ENCODE measurements at places on chromosomes 5 and 9. TPM values are rescaled to one million over a fixed set of nuclear protein-coding genes. Genes with fewer than 3 reads are reported as not detected.

The SLC34A1 gene
- polyA plus RNA-seq, result 315 TPM

The SOX30 gene
- 0.45 TPM for polyA plus RNA-seq

The CPLANE1 gene
- polyA plus RNA-seq, result 37.9 TPM

The ZNF474 gene
- 0.76 TPM for polyA plus RNA-seq

The RNF208 gene
- 6.0 TPM for polyA plus RNA-seq

The GRM6 gene
- polyA plus RNA-seq, result 1.0 TPM

The ORM1 gene
- 0.48 TPM for polyA plus RNA-seq

The SNAPC4 gene
- 10.0 TPM for polyA plus RNA-seq

The NOTCH1 gene
- polyA plus RNA-seq, result 36.2 TPM

The BRINP1 gene
- 5.8 TPM for polyA plus RNA-seq

The KIF20A gene
- polyA plus RNA-seq, result 49.9 TPM

The TMEM174 gene
- polyA plus RNA-seq, result 17.1 TPM

The BNC2 gene
- 9.8 TPM for polyA plus RNA-seq

DNA sequence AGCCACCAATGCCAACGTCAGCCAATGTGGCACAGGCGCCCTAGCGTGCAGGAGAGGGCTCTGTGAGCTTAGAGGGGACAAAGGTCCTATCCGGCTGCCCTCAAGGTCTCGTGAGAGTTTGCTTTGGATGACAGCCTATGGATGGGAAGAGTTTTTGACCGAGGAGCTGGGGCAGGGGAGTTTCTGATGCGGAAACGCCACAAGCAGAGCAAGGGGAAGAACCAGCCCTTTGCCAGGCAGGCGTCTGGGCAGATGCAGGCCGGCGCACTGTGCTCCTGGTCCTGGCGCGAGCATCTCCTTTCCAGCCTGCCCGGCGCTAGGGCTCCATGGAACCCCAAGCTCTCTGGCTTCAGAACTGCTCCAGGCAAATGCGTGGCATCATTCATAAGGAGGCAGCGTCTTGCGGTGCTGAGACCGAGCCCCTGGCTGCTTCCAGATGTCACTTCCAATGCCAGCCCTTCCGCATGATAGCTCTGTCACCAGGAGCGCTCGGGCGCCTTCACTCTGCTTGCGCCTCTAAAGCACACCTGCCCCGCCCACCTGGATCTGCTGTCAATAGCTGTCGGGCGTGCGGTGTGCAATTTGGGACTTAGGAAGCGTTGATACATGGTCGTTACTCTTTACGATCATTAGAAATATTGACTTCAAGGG lies 374.9 kb upstream of the IRX1 start:
- no peak for DNase-seq

- DNase-seq, result no peak
These were observed 266.1 kb downstream of the CWC27 start for GRCh38 chr5:65034813-65035209.

DNA sequence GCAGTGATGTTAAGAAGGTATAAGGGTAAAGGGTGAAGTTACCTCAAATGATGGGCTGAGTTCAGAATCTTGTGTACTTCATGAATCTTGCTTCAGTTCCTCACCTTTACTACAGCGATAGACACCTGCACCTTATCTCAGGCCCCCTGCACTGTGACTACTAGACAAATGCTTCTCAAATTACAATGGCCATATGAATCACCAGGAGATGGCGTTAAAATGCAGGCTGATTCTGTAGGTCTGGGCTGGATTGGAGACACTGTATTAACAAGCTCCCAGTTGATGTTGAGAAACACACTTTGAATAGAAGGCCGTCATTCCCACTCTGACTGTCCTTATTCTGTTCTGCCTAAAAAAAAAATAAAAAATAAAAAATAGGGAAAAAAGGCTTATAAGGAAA lies 29.8 kb downstream of the TARS1 start:
- no peak for DNase-seq

GRCh38 chr9:21174671-21175070 lies 8.2 kb upstream of the IFNA21 start:
- DNase-seq, result no peak

DNA sequence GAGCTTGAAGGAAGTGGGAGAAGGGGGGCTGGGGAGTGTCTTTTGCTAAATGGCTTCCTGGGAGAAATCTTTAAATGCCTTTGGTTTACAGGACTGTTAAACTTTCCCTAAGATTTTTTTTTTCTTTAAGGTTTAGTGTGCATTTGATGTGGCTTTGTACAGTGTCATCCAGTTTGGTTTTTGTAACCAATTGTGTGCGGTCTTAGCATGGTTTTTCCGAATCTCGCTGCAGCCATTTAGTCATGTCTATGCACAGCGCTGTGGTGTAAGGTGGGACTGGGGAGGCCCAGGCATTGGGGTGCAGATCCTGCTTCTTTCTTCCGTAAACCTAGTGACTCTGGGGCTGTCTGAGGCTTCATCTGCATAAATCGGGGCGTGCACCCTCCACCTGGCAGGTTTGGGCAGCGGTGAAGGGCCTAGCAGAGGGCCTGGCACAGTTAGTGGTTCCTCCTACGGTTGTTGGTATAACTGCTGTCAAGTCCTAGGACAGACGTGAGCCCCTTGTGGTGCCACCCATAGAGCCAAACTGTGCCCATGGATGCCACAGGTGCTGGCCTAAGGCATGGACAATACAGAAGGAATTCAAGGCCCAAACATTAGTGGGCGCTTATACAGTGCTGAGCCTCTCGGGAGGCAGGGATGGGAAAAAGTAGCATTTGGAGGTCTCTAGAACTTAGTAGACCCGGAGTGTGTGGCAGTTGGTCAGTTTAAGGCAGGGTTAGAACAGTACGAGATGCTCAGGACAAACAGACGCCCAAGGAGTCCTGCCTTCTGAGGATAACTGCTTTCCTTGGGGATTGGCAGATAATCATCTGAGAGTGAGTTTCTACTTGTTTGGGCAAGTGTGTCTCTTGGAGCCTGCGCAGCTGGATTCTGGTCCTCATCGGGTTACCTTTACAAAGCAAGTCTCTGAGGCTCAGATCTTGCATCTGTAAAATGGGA lies 1.5 kb downstream of the PRRC2B start:
- DNase-seq, result no peak

DNA sequence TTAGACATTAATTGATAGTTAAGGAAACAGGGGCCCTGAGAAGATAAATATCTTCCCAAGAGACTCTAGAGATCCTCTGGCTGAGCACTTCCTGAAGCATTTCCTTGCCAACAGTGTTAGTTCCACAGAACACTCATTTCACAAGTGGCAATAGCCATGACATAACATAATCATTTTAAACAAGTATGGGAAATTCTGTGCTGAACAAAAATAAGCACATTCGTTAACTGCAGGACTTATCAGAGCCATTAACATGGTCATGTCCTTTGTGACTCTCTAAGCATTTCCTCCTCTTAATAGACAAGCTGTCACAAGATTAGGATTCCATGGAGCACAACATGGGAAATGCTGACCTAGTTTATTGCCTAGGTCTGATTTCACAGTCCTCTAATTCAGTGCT lies 184.9 kb downstream of the SNX18 start:
- DNase-seq, result no peak

GRCh38 chr5:141354900-141355469 lies at the start of gene PCDHGA4:
Gene PCDHGA4, plus strand, starts transcription at chr5:141355021. Its CDS starts 87 bp downstream, at chr5:141355108.
- DNase-seq, result no peak

DNA sequence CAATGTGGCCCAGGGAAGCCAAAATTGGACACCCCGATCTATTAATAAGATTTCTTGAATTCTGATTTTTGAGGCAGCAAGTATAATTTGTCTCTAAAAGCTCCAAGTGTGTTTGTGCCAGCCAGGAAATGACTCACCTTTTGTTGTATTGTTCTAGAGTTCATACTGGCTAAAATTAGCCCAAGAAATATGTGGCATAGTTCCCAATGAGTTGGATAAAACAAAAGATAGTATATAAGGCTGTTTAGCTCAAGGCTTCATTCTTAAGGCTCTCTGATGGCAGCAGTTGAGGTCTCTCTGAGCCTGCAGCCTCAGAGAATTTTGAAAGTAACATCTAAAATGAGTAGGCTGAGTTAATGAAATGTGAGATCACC lies 21.6 kb downstream of the HMGXB3 start:
- no peak for DNase-seq

GRCh38 chr9:125631391-125632085 lies 75.5 kb downstream of the MAPKAP1 start:
- DNase-seq, result no peak

DNA sequence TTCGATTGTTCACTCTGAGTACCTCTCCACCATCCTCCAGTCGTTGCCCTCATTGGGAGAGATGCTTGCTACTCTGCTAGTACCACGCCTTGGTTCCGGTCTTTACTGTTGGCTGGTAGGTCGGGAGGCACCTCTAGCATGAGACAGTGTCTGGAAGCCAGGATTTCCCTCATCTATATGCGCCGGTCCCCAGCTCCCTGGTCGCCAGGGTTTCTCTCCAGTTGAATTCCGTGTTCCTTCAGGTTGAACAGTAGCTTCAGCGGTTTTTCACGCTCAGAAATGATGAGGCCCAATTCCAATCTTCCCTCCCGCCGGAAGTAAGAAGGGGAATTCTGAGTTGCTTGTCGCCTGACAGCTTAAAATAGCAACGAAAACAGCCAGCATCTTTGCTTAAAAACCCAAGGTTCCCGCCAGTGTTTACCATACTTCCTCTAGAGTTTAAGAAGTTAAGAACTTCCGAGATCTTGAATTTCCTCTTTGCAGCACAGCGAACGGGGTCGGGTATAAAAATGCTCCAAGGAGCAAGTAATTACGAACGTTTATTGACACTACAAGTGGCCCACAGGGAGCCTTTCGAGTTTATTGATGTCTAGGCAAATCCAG lies 1.3 kb upstream of the ST8SIA4 start:
- DNase-seq, result no peak

GRCh38 chr9:107793541-107793940 lies 304.0 kb upstream of the KLF4 start:
- DNase-seq, result no peak

DNA sequence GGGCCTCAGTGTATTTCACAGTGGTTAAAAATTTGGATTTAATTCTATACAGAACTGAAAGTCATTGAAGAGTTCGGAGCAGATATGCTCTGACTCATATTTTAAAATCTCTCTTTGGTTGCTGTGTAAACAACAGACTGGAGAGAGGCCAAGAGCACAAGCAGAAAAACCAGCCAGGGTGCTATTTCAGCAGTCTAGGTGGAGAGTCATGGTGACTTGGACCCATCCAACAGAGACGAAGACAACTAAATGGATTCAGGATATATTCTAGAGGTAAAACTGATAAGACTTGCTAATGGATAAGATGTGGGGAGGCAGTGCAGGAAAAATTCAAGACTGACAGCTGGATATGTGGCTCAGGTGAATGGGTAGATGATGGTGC lies 168.9 kb downstream of the MAPKAP1 start:
- DNase-seq, result no peak

DNA sequence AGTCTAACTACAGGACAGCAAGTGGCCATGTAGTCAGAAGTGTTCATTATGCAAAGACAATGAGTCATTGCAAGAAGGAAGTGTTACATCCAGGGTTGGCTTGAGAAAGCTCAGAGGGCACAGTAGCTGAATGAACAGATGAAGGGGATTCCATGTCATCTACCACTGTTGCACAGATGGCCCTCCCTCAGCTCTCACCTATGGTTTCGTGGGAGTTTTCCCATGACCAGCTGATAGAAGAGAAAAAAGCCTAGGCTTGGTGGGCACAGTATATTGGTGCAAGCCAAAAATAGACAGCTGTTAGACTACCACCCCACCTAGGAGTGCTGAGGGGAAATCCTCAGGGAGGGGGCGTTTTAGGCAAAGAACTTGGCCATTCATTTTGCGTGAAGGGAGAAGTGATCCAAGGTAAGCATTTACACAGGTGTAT lies 217.0 kb downstream of the DMRT2 start:
- no peak for DNase-seq

- DNase-seq, result no peak
These were observed at the start of gene PCSK1 for GRCh38 chr5:96433066-96433447. Gene PCSK1, minus strand, starts transcription at chr5:96433248. Its CDS starts 206 bp downstream, at chr5:96433042.

GRCh38 chr9:104313396-104314110 lies 190.5 kb upstream of the OR13F1 start:
- DNase-seq, result no peak

- no peak for DNase-seq
These were observed 572.6 kb upstream of the CLINT1 start for GRCh38 chr5:158431369-158432029.

DNA sequence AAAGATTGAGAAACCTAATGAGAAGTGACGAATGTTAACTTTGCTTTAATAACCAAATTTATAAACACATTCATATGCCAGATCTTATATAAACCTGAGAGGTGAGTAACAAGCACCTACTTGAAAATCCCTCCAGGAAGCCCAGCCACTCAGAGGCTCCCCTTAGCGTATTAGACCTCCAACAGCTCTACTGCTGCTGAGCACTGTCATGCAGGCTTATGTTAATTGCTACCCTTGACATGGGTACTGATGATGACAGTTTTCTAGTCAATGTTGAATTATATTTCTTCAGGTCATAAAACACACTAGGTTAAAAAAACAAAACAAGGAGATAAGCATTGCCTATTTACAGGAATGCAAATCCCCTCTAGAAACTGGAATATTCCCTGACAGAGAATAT lies 161.2 kb downstream of the MPDZ start:
- no peak for DNase-seq

DNA sequence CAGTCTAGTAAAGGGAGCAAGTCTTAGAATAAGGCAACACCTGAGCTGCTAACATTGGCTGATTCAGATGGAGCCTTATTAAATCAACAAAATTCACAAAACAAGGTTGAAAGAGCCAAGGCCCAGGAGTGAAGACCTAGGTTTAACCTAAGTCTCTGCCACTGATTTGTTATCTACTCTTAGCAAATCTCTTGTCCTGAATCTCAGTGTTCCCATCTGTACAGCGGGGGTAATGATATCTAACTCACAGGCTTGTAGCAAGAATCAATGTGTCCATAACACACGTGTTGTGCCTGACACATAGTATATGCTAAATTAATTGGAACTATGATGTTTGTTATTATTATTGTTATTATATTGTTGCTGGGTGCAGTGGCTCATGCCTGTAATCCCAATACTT lies 61.0 kb downstream of the PDE6A start:
- DNase-seq, result no peak

DNA sequence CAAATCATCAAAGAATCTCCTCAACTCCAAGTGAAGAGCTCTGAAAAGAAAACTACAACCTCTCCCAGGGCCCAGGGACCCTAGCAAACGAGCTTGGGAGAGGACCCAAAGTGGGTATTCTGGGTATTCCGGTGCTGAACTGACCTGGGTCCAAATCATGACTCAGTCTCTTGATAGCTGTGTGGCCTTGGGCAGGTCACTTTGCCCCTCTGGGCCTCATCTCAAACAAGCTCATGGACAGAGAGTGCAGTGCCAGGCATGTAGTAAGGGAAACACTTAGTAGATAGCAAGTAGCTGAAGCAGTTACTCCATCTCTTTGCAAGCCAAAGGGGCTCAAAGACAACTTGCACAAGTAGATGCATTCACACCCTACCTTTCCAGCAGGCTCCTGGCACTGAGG lies 12.4 kb downstream of the ACSL6 start:
- DNase-seq, result no peak

- no peak for DNase-seq
These were observed 585.1 kb upstream of the FAM174A start for GRCh38 chr5:99949969-99950524.

- DNase-seq, result no peak
These were observed 62.1 kb downstream of the SPRY4 start for GRCh38 chr5:142262683-142263082.

GRCh38 chr5:176540476-176540899 lies 3.3 kb upstream of the RNF44 start:
- no peak for DNase-seq
